ENCODE measurements at places on chromosomes 16 and 17.

DNA sequence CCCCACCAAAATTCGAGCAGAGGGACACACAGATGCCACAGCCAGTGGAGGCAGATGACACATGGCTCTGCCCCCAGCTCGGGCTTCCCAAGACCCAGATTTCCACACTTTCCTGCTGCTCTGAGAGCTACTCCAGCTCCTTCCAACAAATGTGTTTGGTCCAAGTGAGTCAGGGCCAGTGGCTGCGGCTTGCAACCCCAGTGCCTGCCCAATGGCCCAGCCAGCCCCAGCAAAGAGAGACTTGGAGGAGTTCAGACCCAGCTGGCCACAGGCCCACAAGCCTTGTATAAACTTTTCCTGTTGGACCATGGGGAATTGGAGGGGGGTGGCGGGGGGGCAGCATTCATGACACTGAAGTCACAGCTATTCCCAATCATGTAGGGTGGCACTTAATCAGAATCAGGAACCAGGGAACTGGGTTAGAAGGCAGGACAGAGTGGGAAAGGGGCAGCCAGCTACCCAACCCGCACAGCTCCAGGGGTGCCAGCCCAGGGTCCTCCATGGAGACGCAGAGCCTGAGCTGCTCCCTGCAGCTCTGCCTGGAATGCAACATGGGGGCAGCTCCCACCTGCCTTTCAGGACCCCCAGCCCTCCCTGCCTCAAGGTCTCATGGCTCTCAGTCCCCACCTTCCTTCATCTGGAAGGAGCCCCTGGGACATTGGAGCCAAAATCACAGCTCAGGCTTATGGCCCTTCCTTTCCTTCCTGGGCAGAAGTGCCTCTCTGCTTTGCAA lies 17.5 kb upstream of the C16orf78 start:
- DNase-seq = no peak

GRCh38 chr17:75925103-75925502 lies 15.7 kb downstream of the FBF1 start:
- DNase-seq = no peak

GRCh38 chr17:49519781-49520180 lies 24.7 kb downstream of the NGFR start:
- no peak for DNase-seq

- peak; percentile 95 for DNase-seq
Observed at GRCh38 chr17:17752089-17752820, 71.0 kb downstream of the RAI1 start.

All from stimulated activated CD4-positive, alpha-beta T cell treated with anti-CD3 and anti-CD28 coated beads, Interleukin-12 subunit alpha, Interleukin-12 subunit beta, amount 100 ng/mL, for 24 hours (primary cell).